ENCODE measurements at places on chromosomes 5 and 9. TPM values are rescaled to one million over a fixed set of nuclear protein-coding genes. Genes with fewer than 3 reads are reported as not detected.

NMRK1 gene
- 13.1 TPM for total RNA-seq

ZNF354C gene
- total RNA-seq = 13.1 TPM

DIRAS2 gene
- 4.4 TPM for total RNA-seq

PGGT1B gene
- 19.8 TPM for total RNA-seq

IFNB1 gene
- not detected for total RNA-seq

RASGRF2 gene
- 3.5 TPM for total RNA-seq

SPINK9 gene
- total RNA-seq = not detected

OR1Q1 gene
- total RNA-seq = not detected
